ENCODE measurements at places on chromosomes 1 and 21. TPM values are rescaled to one million over a fixed set of nuclear protein-coding genes. Genes with fewer than 3 reads are reported as not detected.

NR1I3 gene
- not detected for total RNA-seq

RXFP4 gene
- total RNA-seq, result not detected

NGF gene
- total RNA-seq, result not detected

SRRM1 gene
- total RNA-seq, result 59.1 TPM

CD53 gene
- not detected for total RNA-seq

CFAP107 gene
- total RNA-seq, result not detected

TNNI3K gene
- 0.10 TPM for total RNA-seq

TTC24 gene
- total RNA-seq, result not detected

ANKRD65 gene
- total RNA-seq, result under 0.01 TPM

PLA2G2A gene
- total RNA-seq, result not detected

ZNF593OS gene
- not detected for total RNA-seq

SNX27 gene
- 17.9 TPM for total RNA-seq

DTL gene
- total RNA-seq, result 28.4 TPM

KRTAP21-2 gene
- not detected for total RNA-seq

NPHS2 gene
- total RNA-seq, result not detected

FCN3 gene
- total RNA-seq, result 0.33 TPM

DMRTA2 gene
- total RNA-seq, result not detected

SWT1 gene
- 4.2 TPM for total RNA-seq

TNFRSF1B gene
- 38.6 TPM for total RNA-seq

ANXA9 gene
- total RNA-seq, result not detected

CHI3L2 gene
- total RNA-seq, result not detected

TTC22 gene
- total RNA-seq, result not detected

CHD5 gene
- under 0.01 TPM for total RNA-seq

RIMS3 gene
- under 0.01 TPM for total RNA-seq

PODN gene
- 0.19 TPM for total RNA-seq

UQCRHL gene
- 1.6 TPM for total RNA-seq

HAO2 gene
- total RNA-seq, result not detected

KCNH1 gene
- total RNA-seq, result 0.10 TPM

ZNF683 gene
- not detected for total RNA-seq

NBPF3 gene
- total RNA-seq, result 1.8 TPM

BTG2 gene
- 66.9 TPM for total RNA-seq

TEDDM1 gene
- not detected for total RNA-seq

CAMK1G gene
- not detected for total RNA-seq

MYOG gene
- total RNA-seq, result not detected

PDE9A gene
- 0.96 TPM for total RNA-seq

C4BPB gene
- 0.10 TPM for total RNA-seq

MEX3A gene
- 19.9 TPM for total RNA-seq

GOLT1A gene
- total RNA-seq, result not detected

INAVA gene
- not detected for total RNA-seq

NHLH1 gene
- 0.19 TPM for total RNA-seq

SH2D2A gene
- 0.33 TPM for total RNA-seq

CD1B gene
- not detected for total RNA-seq

MYOC gene
- not detected for total RNA-seq

HES4 gene
- 20.6 TPM for total RNA-seq

SV2A gene
- 3.3 TPM for total RNA-seq

RGL1 gene
- total RNA-seq, result 34.6 TPM

FALEC gene
- not detected for total RNA-seq

NBPF11 gene
- 4.8 TPM for total RNA-seq

SERTAD4 gene
- total RNA-seq, result 3.3 TPM

CASZ1 gene
- 1.7 TPM for total RNA-seq

BNIPL gene
- not detected for total RNA-seq

NLRP3 gene
- total RNA-seq, result 0.10 TPM

USH2A gene
- not detected for total RNA-seq

CERS2 gene
- total RNA-seq, result 129 TPM

CYP4B1 gene
- total RNA-seq, result not detected

TSPEAR gene
- not detected for total RNA-seq
